Stomach (tissue), 19 donors: ENCODE measurements at places on chromosomes 16 and 17. TPM values are rescaled to one million over a fixed set of nuclear protein-coding genes. Genes with fewer than 3 reads are reported as not detected.

Gene CPNE7
- total RNA-seq: 2.0 TPM

Gene RNF227
- 6.2 TPM for total RNA-seq

Gene PMP22
- 71.4 TPM for total RNA-seq

Gene LPO
- total RNA-seq: not detected

Gene ZSCAN10
- not detected for total RNA-seq

Gene ZP2
- not detected for total RNA-seq

Gene GAST
- not detected for total RNA-seq

- no peaks in the 10 kb centered on the region for H3K36me3 ChIP-seq
- H3K4me1 ChIP-seq: no peaks in the 10 kb centered on the region
- H3K4me3 ChIP-seq: no peak overlapping the region
- H3K27ac ChIP-seq: no peak overlapping the region
Observed at GRCh38 chr16:75789237-75789636, 62.9 kb upstream of the CPHXL start.

DNA sequence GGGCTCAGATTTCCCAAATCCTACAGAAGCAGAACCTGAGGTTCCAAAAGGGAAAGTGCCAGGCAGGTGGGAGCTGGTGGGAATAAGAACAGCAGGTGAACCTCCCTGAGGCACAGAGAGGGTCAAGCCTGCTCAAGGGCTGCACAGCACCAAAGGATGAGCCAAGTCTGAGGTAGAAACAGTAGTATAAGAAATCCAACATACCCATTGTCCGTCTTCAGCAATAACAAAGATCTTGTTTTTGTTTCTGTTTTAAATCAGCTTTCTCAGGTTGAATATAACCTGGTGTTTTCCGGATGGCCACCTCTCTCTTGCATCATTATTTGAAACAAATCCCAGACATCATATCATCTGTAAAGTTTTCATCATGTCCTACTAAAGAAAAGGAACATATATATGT is 10.6 kb upstream of the CES3 start:
- no peak for DNase-seq
- no peak overlapping the region for H3K27ac ChIP-seq
- H3K27me3 ChIP-seq: peaks cover 12% of the 10 kb centered on the region
- H3K4me3 ChIP-seq: no peak overlapping the region

- no peaks in the 10 kb centered on the region for H3K36me3 ChIP-seq
- H3K27me3 ChIP-seq: peaks cover 25% of the 10 kb centered on the region
- H3K4me1 ChIP-seq: peaks cover 18% of the 10 kb centered on the region
- H3K4me3 ChIP-seq: no peak overlapping the region
- DNase-seq: no peak
Observed at GRCh38 chr17:63993368-63993985, 4.7 kb upstream of the PRR29 start.

- peak; percentile 81 for DNase-seq
- H3K36me3 ChIP-seq: peaks cover 28% of the 10 kb centered on the region
- H3K4me1 ChIP-seq: peaks cover 21% of the 10 kb centered on the region
- peak overlapping the region; percentile 87 for H3K27ac ChIP-seq
- H3K4me3 ChIP-seq: no peak overlapping the region
Observed at GRCh38 chr16:23423496-23424049, 29.4 kb downstream of the COG7 start.

DNA sequence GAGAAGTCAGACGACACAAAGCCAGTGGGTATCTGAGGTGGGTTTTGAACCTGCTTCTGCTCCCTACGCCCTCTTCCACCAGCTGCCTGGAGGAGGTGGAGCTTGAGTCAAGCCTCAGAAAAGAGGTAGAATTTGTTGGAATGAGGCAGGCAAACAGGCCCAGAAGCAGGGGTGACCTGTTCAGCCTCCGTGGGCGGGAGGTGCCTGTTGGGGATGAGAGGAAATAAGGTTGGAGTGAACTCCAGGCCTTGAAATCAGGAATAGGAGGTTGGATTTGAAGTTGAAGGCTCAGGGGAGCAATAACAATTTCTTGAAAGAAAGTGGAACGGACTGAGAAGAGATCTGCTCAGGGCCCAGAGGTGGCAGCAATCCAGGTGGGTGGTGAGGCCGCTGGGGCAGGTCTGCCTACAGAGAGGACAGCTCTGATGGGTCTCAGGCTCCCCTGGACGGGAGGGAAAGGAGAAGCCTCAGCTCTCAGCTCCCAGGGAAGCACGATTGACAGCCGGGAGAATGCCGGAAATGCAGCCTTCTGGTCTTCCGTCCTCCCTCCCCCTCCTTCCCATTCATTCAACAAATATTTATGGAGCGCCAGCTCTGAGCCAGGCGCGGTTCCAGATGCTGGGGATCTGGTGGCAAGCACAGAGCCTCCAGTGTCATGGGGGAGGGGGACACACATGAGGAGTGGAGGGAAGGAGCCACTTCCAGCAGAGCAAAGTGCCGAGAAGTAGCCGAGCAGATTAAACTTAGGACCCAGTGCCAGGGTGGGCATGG is 61.9 kb upstream of the CIBAR2 start:
- peaks cover 14% of the 10 kb centered on the region for H3K27me3 ChIP-seq
- peaks cover 79% of the 10 kb centered on the region for H3K4me1 ChIP-seq
- peak; percentile 68 for DNase-seq
- H3K27ac ChIP-seq: no peak overlapping the region

- no peaks in the 10 kb centered on the region for H3K27me3 ChIP-seq
- H3K36me3 ChIP-seq: peaks cover 75% of the 10 kb centered on the region
- H3K4me3 ChIP-seq: no peak overlapping the region
- no peak overlapping the region for H3K27ac ChIP-seq
- DNase-seq: no peak
- peaks cover 79% of the 10 kb centered on the region for H3K4me1 ChIP-seq
Observed at GRCh38 chr16:4659363-4660353, 33.7 kb upstream of the NUDT16L1 start.

GRCh38 chr16:67055712-67056487 is 27.0 kb downstream of the CBFB start:
- no peak overlapping the region for H3K4me3 ChIP-seq
- H3K27ac ChIP-seq: no peak overlapping the region
- DNase-seq: no peak

DNA sequence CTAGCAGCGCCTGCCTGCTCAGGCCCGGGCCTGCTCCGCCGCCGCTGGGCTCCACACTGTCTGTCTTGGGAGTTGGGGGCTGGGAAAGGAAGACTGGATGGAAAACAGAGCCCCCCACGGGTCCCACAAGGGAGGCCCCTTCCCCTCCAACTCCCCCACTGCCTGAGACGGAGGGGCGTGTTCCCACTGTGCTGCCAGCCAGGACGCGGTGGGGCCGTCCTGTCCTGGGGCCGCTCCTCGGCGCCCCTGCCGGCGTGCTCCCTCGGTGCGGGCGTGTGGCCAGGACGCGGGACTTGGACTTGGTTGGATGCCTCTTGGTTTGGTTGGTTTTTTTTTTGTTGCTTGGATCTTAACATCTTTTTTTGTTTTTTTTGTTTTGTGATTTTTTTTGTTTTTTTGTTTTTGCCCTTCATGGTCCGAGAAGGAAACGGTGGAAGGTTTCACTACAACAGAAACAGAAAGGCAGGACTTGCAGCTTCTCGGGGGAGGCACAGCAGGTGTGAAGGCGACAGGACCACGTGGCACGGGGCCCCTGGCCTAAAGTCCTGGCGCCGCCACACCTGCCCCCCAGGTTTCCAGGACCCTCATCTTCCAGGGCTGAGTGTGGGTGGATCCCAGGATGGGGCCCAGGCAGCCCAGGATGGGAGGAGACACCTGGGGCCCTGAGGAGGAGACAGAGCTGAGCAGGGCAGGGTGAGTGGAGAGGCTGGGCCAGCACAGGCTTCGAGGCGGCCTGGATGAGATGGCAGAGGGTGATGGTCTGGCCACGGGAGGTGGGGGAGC is 16.0 kb downstream of the ENGASE start:
- H3K36me3 ChIP-seq: peaks cover 18% of the 10 kb centered on the region
- H3K4me3 ChIP-seq: no peak overlapping the region
- H3K4me1 ChIP-seq: peaks cover 14% of the 10 kb centered on the region
- H3K27ac ChIP-seq: no peak overlapping the region
- peaks cover 47% of the 10 kb centered on the region for H3K27me3 ChIP-seq
- DNase-seq: peak; percentile 69

- peaks cover 13% of the 10 kb centered on the region for H3K36me3 ChIP-seq
- no peak overlapping the region for H3K27ac ChIP-seq
- H3K4me3 ChIP-seq: no peak overlapping the region
Observed at GRCh38 chr17:74260525-74260850, 13.5 kb upstream of the DNAI2 start.

DNA sequence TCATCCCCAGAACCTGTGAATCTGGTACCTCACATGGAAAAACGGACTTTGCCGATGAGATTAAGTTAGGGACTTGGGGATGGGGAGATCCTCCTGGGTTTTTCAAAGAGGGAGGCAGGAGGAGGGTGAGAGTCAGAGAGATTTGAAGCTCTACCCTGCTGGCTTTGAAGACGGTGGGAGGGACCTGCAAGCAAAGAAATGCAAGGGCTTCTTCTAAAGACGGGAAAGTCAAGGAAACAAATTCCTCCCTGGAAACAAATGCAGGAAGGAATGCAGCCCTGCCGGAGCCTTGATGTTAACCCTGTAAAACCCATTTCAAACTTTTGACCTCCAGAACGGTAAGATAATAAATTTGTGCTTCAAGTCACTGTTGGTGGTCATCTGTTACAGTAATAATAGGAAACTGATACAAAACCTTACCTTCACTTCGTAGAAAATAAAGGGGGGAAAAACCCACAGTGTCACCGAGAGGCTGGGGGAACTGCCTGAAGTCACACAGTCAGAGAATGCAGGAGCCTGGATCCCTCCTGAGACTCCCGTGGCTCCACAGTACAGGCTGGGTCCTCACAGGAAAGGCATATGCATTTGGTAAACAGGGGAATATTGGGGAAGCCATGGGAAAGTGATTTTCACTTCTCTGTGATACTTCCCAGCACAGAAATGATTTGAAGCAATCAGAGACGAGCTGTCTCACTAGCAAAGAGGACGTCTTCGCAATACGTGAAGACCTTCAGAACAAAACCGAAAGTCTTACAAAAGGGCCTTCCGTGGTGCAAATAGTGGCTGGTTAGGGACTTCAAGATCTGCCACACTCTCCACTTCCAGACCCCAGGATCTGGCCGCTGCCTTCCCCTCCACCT is 58.9 kb upstream of the CLEC3A start:
- no peak overlapping the region for H3K27ac ChIP-seq
- DNase-seq: no peak
- H3K4me1 ChIP-seq: no peaks in the 10 kb centered on the region
- H3K27me3 ChIP-seq: no peaks in the 10 kb centered on the region
- no peaks in the 10 kb centered on the region for H3K36me3 ChIP-seq

DNA sequence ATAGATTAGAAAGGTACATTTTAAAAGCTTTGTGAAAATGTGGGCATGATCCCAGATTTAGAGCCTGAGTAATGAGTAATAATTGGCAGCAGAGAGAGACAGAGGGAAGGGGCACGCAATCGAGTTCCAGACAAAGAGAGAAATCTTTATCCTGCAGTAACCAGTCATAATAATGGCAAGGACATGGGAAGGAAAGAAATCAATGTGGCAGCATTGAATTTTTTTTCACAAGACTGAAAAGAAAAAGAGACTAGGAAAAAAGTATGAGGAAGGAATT is 790.8 kb upstream of the SOX9 start:
- no peaks in the 10 kb centered on the region for H3K27me3 ChIP-seq
- no peaks in the 10 kb centered on the region for H3K36me3 ChIP-seq
- peak; percentile 26 for DNase-seq
- H3K4me3 ChIP-seq: no peak overlapping the region

- H3K36me3 ChIP-seq: no peaks in the 10 kb centered on the region
- H3K27ac ChIP-seq: peak overlapping the region; percentile 81
- peaks cover 76% of the 10 kb centered on the region for H3K4me1 ChIP-seq
- no peak overlapping the region for H3K4me3 ChIP-seq
- no peaks in the 10 kb centered on the region for H3K27me3 ChIP-seq
Observed at GRCh38 chr16:11104168-11105037, 151.6 kb downstream of the SOCS1 start.

- H3K36me3 ChIP-seq: no peaks in the 10 kb centered on the region
- peak overlapping the region; percentile 5 for H3K27ac ChIP-seq
- DNase-seq: no peak
- H3K4me3 ChIP-seq: no peak overlapping the region
- H3K27me3 ChIP-seq: no peaks in the 10 kb centered on the region
- H3K4me1 ChIP-seq: peaks cover 55% of the 10 kb centered on the region
Observed at GRCh38 chr17:18986541-18987229, 17.9 kb downstream of the FAM83G start.

- H3K4me3 ChIP-seq: no peak overlapping the region
- DNase-seq: no peak
- H3K4me1 ChIP-seq: peaks cover 7% of the 10 kb centered on the region
- H3K27ac ChIP-seq: peak overlapping the region; percentile 50
- no peaks in the 10 kb centered on the region for H3K36me3 ChIP-seq
Observed at GRCh38 chr16:82655720-82656490, 29.1 kb downstream of the CDH13 start.
